Activated T-helper 1 cell treated with Interleukin-2 at 50 U/mL for 16 hours (primary cell): ENCODE measurements at places on chromosomes 2 and 18.

GRCh38 chr2:224059178-224059577 is 20.1 kb upstream of the SERPINE2 start:
- no peak for DNase-seq

GRCh38 chr2:60515721-60516226 is 37.7 kb downstream of the BCL11A start:
- DNase-seq, result no peak

DNA sequence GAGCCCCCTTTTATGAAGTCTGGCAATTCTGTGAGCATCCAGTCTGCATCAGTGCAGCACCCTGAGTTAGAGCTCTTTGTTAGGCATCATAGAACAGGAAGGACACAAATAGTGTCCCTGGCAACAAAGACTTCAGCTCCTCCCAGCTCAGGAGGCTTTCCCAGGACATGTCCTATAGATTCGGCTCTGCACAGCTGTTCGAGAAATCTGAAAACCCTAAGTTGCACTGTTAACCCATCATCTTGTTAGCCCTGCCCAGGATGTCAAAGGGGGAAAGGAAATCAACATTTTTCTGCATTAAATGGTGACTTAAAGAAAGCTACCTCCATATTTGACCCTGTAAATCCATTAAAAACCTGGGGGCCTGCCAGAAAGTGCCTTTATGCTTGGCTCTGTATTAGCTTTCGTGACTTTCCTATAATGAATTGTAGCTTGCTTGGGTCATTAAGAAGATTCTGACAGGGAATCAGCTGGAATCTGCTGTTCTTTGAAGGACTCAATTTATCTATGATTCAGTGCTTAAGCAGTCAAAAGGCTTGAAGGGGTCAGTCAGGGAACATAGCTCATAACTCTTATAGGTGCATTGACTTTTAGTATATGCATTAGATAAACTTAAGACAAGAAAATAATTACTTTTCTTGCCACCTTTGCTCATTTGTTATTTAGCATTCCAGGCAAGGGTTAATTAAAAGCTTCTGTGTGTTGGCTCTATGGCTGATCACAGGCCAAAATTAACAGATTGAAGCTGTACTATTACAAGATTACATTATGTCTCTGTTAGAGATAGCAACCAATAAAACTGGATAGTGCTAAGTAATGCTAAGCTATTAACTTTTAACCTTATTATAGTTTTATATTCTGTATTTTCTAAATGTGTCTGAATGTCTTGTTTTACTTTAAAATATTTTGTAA is 20.6 kb downstream of the ERMN start:
- DNase-seq, result no peak

DNA sequence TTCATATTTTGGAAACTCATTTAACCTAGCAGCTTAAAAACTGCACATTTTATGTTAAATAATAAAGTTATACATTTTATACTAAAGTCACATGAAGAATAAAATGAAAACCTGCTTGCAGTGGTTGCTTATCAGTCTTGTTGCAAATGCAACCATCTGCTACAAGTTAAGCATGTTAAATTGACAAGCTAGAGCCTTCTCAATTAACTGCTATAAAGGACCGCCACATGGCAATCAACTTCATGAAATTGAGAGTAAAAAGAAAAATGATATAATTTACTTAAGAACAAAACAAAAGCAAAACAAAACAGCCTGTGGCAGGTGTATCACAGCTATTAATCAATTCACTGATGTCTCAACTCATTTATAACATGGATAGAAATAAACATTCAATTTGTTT is 78.7 kb downstream of the RTTN start:
- no peak for DNase-seq

DNA sequence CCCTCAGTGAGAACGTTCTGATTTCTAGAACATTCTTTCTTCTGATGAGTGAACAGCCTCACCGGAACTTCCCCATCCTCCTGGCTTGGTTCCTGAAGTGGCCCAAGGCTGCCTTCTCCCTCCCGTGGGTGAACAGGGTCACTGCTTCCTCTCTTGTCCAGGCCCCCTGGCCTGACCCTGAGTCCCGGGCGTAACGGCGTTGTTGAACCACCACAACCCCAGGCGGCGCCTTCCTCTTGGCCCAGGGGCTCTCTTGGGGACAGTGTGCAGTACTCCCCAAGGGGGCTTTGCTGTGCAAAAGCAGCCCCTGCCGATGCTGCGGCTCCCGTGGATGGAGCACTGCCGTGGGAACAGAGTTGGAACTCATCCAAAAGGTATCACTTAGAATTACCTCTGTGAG is 147.2 kb downstream of the TSN start:
- DNase-seq, result no peak

DNA sequence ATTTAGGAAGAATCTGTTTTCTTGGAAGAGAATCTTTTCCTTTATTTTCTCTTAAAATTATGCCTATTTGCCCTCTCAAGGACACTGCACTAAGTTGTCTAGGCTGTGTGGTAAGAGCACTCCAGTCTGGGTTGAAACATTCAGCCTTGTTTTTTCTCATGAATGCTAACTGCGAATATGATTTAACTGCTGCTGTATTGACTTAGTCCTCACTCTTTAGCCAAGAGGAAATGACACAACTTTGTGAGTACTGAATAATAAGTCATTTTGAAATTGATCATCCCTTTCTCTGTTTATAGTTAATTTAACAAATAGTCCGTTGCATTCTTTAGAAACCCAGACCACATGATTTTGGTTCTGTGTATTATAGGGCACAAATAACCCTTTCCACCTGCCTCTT is 4.5 kb upstream of the RND3 start:
- no peak for DNase-seq

DNA sequence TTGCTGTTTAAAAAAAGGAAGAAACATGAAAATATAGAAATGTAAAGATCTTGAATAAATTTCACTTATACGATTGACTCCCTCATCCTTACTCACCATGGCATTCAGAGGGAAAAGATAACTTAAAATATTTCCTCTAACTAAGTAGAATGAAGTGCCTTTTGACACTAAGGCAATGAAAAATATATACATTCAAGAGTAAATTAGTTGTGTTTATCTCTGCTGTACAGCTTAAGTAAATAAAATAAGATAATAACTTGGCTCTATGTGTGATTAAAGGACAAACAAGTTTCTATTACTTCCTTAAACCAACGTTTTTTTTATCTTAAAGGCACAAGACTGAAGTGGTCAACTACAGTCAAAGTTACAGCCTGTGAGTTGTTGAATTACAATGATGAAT is 142.3 kb upstream of the LRRTM4 start:
- DNase-seq, result no peak

GRCh38 chr2:180652794-180653193 is 327.6 kb upstream of the UBE2E3 start:
- no peak for DNase-seq

DNA sequence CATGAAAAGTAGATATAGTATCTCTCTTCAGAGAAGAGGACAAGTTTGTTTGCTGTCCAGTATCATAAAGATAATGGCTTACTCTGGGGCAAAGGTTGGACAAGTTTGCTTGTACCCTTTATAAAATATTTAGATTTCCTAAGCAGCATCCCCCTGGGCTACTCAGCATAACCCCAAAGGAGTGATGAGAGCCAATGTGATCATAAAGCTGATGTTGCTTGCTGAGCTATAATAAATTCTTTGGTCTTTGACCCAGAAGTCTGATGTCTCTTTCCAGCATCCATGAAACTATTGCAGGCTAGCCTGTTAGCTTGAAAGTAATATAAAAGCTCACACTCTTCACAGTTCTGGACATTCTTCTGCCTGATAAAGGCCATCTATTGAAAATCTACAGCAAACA is 138.3 kb upstream of the STON1 start:
- no peak for DNase-seq

- DNase-seq, result no peak
Observed at GRCh38 chr2:120323214-120323613, 22.7 kb upstream of the INHBB start.

DNA sequence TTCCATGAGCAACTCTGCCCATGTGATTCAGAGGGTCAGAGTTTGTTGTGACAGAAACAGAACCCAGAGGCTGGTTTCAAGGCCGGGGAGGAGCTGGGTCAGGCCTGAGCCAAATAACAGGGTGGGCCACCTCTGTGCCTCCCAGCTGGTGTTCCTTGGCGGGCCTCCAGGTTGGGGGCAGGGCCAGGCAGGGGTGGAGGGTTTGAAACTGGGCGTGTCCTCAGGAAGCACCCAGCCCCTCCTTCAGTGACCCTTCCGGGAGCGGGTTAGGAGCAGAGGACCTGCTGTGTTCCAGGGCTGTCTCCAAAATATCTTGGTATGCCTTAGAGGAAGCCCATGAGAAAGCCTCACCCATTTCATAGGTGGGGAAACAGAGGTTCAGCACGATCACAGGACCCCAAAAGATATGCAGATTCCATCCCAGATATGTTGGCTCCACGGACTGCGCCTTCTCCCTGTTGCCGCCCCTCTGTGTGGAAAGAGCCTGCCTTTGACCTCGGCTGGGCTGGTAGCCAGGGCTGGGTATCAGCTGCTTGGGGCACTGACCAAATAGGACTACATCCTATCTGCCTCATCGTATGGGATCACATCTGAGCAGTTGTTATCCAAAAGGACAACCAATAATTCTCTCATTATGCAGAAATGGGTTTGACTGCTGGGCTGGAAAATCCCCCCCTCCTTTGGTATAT is 74.8 kb upstream of the GLI2 start:
- DNase-seq, result no peak

GRCh38 chr2:47088371-47089082 is 66.6 kb downstream of the STPG4 start:
- no peak for DNase-seq

GRCh38 chr2:26692897-26693849 is 651 bp downstream of the KCNK3 start:
- DNase-seq, result no peak

DNA sequence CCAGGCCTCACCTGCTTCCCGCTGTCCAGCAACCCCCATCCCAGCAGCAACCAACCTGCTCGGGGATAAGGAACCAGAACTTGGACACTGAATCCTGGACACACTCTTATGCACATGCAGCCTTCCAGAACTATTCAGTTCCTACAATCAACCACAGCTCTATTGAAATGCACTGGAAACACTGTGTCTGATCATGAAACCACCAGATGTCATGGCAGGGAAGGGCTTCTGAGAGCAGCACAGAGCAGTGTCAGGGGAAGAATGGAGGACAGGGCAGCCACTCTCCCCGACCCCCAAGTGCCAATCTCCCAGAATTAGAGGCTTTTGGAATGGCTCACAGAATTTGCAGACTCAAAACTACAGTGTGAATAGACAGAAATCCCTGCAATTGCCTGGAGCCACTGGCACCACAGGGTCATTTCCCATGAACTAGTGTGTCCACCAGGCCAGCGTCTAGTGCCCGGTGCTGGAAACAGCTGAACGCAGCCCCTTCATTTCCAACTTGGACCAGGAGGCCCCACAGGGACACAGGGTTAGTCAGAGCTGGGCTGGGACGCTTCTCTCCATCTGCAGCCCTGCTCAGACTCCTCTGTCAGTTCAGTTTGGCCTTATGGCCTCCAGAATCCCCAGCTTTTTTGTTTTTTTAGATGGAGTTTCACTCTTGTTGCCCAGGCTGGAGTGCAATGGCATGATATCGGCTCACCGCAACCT is 25.5 kb downstream of the MRPL35 start:
- DNase-seq, result no peak

- no peak for DNase-seq
Observed at GRCh38 chr18:10579079-10579867, 53.4 kb downstream of the NAPG start.

- no peak for DNase-seq
Observed at GRCh38 chr18:73711256-73711655, 436.4 kb downstream of the FBXO15 start.

DNA sequence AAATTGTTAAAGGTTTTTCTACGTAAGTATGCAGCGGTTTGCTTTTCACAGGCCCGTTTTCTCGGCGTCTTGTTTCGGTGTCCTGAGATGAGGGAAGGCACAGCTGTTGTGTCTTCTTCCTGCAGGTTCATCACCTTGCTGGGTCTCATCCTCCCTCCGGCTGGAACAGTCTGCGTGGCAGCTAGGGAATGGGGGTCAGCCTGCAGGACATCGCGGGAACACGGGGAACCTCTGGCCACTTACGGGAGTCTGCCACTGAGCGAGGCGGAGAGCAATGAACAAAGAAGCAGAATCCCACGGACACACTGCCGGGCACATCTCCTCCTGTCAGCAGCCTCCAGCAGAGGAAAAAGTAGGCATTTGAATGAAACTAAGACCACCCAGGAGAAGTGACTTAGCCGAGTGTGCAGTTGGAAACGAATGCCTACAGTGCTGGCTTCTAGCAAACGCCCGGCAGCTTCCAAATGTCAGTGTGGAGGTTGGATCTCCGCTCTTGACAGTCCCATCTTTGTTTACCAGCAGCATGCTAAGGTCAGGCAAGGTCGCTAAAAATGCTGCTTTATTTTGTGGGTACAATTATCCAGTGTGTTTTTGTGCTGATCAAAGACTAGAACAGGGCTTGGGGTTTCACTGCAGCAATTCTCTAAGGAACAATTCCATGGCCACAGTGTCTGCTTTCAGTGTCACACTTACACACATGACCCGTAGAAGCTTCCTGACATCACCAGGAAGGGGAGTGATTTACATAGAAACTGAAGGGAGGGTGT is 109.8 kb upstream of the SEC11C start:
- no peak for DNase-seq
